ENCODE measurements at places on chromosomes 11 and 22.

GRCh38 chr22:31091106-31091975 is 10.2 kb downstream of the SMTN start:
- no peak for DNase-seq

DNA sequence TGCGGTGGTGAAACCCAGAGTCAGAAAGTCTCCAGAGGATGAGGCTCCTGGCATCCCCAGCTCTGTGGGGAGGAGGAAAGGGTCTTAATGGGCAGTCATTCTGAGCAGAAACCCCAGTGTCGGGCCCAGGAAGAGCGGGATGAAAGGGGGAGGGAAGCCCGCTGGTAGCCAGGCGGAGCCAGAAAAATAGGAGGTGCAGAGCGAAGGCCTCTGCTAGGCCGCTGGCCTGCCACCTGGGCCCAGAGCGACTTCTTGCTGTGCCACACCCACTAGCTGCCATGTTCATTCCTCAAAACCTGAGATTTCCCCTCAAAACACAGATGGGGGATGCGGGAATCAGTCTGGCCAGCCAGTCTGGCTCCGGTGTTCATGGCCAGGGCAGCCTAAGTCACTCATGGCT is 650 bp upstream of the POU2AF3 start:
- DNase-seq, result no peak

DNA sequence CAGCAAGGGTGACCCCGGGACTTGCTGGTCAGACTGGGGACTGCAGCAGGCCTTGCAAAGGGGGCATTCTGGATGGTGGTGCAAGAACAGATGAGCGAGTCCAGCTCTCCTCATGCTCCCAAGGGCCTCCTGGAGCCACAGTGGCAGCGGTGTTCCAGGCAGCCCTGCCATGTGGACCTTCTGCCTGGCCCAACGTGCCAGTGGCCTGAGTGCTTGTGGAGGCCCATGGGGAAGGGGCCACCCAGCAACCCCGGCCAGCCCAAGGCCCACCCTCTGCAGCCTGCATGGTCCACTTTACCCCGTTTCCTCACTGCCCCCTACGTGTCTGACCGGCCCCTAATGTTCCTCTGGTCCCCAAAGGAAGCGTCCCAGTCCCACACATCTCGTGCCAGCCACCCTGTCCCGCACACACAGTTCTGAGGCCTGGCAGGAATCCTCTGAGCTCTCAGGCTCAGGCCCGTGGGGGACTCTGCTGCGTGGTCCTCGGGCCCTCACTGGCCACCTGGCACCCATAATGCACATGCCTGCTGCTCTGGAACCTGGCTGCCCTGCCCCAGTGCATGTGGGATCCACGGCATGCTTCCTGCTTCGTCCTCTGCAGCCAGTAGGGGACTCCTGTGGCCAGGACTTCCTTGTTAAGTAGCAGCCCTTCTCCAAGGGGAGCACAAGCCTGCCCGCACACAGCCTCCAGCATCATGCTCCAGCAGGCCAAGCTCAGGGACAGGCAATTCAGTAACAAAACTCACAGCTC is 85.5 kb downstream of the DGCR2 start:
- DNase-seq, result no peak

GRCh38 chr11:106950067-106950491 is 68.2 kb downstream of the GUCY1A2 start:
- no peak for DNase-seq

- DNase-seq, result no peak
Measured at GRCh38 chr22:46481386-46481785, 56.0 kb downstream of the CELSR1 start.

- DNase-seq, result no peak
Measured at GRCh38 chr11:1419811-1420210, 30.1 kb downstream of the BRSK2 start.

GRCh38 chr11:1203505-1204271 is 19.2 kb upstream of the MUC5B start:
- DNase-seq, result no peak

- no peak for DNase-seq
Measured at GRCh38 chr11:95515371-95515770, 274.2 kb downstream of the FAM76B start.

GRCh38 chr11:80610516-80610915 is 1169.7 kb upstream of the TENM4 start:
- DNase-seq, result no peak

DNA sequence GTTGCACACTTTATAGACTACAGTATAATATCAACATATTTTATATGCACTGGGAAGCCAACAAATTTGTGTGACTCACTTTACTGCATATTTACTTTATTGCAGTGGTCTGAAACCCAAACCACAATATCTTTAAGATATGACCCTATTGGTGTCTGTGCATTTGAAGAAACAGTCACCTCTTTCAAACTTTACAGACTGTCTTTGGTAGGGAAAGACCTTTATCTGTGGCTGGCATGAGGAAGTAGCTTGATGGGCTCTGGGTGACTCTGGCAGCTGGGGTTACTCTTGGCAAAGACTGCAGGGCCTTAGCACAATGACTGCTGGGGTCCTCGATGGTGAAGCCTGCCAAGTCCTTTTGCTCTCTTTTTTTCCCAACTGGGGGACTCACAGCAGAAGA is 21.3 kb upstream of the ABTB2 start:
- DNase-seq, result no peak

DNA sequence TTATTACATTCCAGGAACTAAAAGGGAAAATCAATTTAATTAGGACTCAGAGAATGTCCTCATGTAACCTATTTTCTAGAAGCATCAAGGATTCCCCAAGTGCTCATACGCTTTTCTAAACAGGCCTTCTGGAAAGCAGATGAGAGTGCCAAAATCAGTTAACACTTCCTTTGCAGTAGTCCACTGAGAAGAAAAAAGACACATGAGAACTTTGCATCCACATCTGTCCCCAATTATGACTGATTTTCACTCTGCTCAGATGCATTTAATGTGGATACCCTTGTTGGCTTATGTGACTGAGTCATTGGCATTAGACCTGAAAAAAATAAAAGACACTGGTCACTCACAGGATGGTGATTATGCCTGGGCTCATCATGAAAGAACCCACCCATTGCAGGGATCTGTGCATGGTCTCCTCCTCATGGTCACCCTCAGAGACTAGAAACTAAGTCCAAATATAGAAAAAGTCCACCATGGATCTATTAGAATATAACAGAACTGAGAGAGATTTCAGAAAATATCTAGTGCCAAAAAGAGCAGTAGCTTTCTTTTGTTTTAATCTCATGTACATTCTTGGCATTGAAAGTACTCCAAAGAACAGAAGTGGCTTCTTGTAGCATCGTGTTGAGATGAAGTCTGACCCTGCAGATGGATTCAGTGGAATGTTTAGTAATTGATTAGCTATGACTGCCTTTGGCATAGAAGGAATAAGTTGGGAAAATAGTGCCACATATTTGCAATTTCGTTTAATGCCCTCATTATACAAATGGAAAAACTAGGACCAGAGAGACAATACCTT is 48.8 kb upstream of the FIBIN start:
- DNase-seq, result no peak

DNA sequence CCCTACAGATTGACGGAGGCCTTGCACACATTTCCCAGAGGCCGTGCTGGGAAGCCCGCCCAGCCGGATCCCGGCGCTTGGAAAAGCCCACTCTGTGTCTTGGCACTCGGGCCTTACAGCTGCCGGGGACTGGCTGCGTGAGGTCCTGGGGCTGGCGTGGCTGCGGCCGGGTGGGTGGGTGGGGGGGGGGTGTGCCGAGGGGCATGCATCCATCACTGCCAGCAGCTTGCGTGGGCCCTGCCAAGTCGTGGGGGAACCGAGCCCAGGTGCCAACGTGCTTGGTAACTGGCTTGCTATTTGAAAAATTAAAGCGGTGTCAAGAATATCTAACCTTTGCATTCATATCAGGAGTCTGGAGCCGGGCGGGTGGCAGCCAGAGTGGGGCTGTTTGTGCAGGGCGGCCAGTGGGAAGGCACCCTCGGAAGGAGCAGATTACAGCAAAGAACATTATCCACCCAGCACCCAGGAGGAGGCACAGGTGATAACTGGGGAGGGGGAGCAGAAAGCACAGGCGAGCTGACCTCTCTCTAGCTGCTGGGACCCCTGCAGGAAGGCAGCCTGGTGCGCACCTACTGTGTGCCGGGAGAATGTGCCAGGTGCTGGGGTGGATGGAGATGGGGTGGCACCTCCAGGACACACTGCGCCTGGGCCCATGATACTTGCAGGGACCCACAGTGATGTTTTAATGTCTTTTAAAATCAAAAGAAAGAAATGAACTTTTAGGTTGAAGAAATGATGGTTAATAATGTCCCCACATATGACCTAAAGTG is 28.5 kb upstream of the SMIM38 start:
- no peak for DNase-seq

- no peak for DNase-seq
Measured at GRCh38 chr11:112697391-112698178, 263.6 kb upstream of the NCAM1 start.

DNA sequence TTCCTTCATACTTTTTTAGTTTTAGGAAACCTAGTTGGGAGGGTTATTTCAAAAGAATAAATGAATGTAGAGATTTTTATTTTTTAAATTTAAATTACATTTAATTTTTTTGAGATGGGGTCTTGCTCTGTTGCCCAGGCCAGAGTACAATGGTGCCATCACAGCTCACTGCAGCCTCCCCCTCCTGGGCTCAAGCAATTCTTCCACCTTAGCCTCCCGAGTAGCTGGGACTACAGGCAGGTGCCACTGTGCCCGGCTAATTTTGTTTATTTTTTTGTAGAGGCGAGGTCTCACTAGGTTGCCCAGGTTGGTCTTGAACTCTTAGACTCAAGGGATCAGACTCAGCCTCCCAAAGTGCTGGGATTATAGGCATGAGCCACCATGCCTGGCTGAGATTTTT is 32.6 kb downstream of the ZNRF3 start:
- DNase-seq, result no peak

DNA sequence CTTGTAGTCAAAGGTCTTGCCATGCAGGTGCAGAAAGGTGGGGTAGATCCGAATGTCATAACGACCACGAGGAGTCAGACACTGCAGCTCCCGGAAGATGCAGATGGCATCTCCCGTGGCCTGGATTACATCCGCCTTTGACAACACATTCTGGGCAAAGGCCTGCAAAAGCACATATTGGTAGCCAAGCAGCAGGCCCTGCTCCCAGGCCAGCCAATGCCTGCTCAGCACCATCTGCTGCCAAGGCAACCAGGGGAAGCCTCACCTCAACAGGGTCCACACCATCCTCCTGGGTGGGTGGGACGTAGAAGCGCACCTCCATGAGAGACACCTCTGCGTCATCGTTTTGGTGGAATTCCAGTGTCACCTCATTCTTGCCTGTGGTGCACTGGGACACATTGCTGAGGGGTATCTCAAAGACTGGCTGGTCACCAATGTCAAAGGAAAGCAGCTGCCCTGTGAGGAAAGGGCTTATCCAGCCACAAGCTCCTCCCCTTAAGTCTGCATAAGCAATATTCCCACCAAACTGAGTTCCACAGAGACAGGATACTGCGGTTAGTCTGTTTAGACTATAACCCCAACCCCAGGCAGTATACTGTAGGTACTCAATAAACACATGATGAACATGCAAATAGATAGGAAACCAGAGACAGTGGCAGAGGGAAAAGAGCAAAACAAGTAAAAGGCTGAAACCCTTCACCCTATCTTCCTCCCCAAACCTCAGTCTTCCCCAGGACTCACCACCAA is 2.8 kb downstream of the SSRP1 start:
- DNase-seq, result no peak

GRCh38 chr11:15764326-15764725 is 592.0 kb downstream of the SOX6 start:
- DNase-seq, result no peak

GRCh38 chr11:1921574-1922141 is 2.2 kb downstream of the TNNT3 start:
- no peak for DNase-seq

DNA sequence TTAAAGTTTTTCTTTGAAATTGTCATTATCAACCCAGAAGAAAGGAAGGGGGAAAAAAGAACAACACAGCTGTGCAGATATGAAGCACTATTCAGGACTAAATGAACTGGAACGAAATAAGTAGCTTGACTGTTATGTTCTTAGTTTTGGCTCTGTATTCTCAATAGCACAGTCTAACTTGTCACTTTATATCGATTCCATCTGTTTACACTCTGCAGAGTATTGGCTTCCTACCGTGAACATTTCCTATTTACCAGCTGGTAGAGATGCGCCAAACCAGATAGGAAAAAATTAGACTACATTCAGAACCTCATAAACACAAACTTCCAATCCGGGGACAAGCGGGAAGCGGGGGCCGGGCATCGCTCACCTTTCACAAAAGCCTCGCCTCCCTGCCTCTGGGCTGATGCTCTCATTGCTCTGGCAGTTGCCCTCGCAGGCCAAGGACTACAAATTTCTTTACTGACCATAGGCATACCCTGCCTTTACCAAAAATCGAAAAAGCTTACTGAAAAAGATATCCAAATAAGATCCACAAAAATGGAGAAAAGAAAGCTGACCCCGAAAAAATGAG is 66.2 kb downstream of the EFCAB6 start:
- no peak for DNase-seq

- DNase-seq, result no peak
Measured at GRCh38 chr22:36910461-36910860, 3.0 kb upstream of the CSF2RB start.

- DNase-seq, result no peak
Measured at GRCh38 chr11:78339945-78340344, 77.7 kb downstream of the GAB2 start.

- DNase-seq, result no peak
Measured at GRCh38 chr11:69310351-69310750, 16.4 kb downstream of the MYEOV start.

DNA sequence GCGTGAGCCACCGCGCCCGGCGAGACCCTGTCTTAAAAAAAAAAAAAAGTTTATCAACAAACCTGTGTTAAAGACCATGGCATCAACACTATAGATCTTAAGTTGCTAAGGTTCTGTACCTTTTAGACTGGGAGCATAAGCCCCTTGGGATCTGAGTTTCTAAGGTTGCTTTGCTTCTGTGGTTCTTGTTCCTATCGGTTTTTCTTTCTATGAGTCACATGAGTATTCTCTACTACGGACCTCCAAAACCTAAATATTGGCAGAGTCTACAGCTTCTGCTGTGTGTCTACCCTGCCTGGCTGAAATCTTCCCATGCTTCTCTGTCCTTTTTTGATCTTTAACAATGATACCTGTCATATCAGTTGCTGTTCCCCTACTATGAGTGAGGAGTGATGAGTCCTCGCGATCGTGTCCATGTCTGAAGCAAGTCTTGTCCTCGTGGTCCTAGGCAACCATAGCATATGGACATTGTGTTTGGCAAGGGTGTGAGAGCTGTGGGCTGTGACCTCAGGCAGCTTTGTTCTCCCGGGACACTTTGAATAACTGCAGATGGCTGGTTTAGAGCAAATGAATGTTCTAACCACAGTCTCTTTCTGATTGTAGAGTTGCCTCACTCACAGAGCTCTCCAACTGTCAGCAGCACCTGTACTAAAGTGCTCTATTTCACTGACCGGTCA is 9.0 kb upstream of the DLAT start:
- DNase-seq, result no peak

Measured in stimulated activated CD8-positive, alpha-beta memory T cell treated with anti-CD3 and anti-CD28 coated beads, Interleukin-7, amount 100 ng/mL, for 24 hours (primary cell).